ENCODE measurements at places on chromosomes 3 and 15. TPM values are rescaled to one million over a fixed set of nuclear protein-coding genes. Genes with fewer than 3 reads are reported as not detected.

GRCh38 chr3:60475096-60475495 is 776.2 kb downstream of the FHIT start:
- no peaks in the 10 kb centered on the region for H3K27me3 ChIP-seq
- H3K4me1 ChIP-seq, result no peaks in the 10 kb centered on the region
- no peak for DNase-seq
- H3K27ac ChIP-seq, result no peak overlapping the region
- no peak overlapping the region for H3K4me3 ChIP-seq

- H3K27ac ChIP-seq, result no peak overlapping the region
- no peaks in the 10 kb centered on the region for H3K36me3 ChIP-seq
- H3K4me1 ChIP-seq, result no peaks in the 10 kb centered on the region
- DNase-seq, result no peak
- H3K27me3 ChIP-seq, result peaks cover 18% of the 10 kb centered on the region
Measured at GRCh38 chr3:150130404-150131100, 159.9 kb upstream of the PFN2 start.

DNA sequence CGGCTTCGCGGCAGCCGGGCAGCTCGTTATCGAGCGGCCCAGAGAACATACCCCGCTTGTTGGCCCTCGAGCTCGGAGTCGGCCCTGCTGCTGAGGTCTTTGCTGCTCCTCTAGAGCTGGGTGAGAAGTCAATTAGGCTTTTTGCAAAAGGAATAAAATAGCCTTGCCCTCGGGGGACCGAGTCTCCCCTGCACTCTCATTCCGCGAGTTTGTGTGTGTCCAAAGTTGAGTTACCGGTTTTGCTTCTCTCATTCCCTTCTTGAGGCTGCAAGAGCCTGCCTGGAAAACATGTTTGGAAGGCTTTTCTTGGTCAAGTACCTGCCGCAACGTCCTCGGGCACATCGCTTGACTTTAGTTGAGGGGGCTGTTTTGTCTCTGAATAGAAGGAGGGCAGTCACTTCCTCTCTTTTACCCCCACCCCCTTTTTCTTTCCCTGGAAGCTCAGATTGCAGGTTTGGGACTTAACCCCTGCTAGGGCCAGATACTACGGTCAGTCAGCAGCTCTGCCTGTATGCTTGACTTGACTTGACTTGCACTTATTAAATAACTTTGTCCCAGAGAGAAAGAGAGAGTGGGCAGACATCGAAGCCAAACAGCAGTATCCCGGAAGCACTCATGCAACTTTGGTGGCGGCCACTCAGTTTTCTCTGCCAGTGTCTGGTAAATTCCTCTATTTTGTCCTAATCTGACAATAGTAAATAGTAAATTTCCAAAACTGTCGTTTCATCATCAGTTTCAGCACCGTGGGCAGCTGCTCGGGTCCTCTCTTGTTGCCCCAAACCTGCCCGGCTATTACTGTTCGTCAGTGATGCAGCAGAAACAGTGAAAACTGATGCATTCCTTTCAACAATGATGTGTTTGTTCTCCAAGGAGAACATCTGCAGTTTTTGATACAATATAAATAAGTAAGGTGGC is 609 bp downstream of the RNF13 start:
- peaks cover 3% of the 10 kb centered on the region for H3K27me3 ChIP-seq
- peaks cover 49% of the 10 kb centered on the region for H3K4me1 ChIP-seq
- H3K36me3 ChIP-seq, result peaks cover 9% of the 10 kb centered on the region
- H3K4me3 ChIP-seq, result peak overlapping the region; percentile 90
- H3K27ac ChIP-seq, result peak overlapping the region; percentile 99

DNA sequence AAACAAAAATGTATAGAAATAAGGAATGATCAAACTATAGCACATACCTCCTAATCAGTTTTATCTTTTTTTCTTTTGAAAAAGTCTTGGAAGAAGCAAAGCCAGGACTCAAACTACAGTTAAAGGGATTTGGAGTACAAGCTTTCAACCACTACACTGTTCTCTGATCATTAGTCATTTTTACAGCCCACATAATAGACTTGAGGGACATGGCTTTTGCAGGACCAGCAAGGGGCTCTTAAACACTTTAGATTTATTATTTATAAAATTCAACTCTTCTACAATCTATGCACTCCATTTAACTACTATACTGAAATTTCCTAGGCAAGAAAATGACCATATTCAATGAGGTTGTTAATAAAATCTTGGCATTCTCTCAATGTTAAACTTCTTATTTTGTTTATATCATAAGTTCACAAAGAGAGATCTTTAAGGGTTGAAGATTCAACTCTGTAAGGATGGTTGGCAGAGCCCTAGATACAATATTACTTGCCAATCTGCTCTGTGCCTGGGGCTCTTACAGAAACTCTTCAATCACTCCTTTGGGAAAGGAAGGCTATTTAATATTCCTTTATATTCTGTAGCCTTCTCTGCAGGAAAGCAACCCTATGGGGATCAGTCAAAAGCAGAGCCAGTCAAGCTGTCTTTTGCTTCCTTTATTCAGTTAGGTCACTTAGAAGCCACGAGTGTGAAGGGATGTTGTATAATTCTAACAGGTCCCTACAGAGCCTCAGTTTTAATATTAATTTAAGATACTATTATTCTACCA is 557.7 kb upstream of the SGO1 start:
- DNase-seq, result no peak
- no peak overlapping the region for H3K27ac ChIP-seq
- no peaks in the 10 kb centered on the region for H3K4me1 ChIP-seq
- no peak overlapping the region for H3K4me3 ChIP-seq
- no peaks in the 10 kb centered on the region for H3K27me3 ChIP-seq

DNA sequence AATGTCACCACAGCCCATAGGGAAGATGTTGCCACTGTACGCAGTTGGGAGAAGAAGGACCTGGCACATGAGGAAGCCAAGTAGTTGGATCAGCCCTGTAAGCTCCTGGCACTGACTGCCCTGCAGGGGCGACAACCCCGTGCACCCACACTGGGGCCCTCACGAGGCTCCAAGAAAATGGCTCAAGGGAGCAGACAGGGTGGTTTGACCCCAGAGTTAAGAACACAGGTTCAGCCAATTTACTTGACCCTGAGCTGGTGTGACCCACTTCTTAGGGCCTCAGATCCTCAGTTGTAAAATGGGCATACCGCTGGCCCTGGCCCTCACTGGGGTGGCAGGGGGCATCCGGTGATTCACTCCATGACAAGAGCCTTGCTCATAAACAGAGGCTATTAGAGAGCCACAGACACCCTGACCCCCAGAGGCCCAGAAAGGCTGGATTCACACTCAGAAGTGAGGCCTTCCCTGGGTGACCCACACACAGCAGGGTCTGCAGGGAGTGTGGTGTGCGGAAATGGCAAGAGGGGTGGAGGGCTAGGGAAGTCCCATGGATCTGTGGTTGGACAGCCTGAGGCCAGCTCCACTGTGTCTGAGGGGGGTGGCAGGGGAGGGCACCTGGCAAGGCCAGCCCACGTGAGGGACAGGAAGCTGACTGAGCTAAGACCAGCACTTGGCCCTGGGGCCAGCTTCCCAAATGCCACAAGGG is 1.7 kb upstream of the HHATL start:
- H3K4me3 ChIP-seq, result no peak overlapping the region
- peaks cover 2% of the 10 kb centered on the region for H3K27me3 ChIP-seq
- no peaks in the 10 kb centered on the region for H3K4me1 ChIP-seq

DNA sequence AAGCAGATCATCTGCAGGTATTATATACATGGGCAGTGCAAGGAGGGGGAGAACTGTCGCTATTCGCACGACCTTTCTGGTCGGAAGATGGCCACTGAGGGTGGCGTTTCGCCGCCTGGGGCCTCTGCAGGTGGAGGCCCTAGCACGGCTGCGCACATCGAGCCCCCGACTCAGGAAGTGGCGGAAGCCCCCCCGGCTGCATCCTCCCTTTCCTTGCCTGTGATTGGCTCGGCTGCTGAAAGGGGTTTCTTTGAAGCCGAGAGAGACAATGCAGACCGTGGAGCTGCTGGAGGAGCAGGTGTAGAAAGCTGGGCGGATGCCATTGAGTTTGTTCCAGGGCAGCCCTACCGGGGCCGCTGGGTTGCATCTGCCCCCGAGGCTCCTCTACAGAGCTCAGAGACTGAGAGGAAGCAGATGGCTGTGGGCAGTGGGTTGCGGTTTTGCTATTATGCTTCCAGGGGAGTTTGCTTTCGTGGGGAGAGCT is 639 bp downstream of the MKRN3 start:
- peak overlapping the region; percentile 60 for H3K4me3 ChIP-seq
- H3K4me1 ChIP-seq, result no peaks in the 10 kb centered on the region
- peak; percentile 37 for DNase-seq
- peak overlapping the region; percentile 15 for H3K27ac ChIP-seq
- no peaks in the 10 kb centered on the region for H3K36me3 ChIP-seq

DNA sequence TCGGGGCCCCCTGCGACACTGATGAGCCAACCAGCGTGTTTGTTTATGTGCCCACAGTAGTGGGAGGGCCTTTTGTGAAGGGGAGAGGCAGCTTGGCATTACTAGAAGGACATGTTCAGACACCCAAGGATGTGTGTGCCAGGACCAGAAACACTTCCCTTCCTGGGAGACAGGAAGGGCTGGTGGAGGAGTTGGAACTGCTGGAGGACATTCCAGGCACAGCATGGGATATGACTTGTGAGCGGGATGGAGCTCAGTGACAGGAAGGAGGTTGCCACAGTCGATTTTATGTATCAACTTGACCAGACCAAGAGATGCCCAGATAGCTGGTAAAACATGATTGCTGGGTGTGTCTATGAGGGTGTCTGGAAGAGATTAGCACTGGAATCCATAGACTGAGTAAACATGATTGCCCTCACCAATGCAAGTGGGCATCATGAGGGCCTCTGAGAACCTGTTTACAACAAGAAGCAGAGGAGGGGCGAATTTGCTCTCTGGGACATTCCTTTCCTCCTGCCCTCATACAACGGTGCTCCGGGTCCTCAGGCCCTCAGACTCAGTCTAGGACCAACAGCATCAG is 106.4 kb upstream of the TLE3 start:
- H3K4me1 ChIP-seq, result no peaks in the 10 kb centered on the region
- H3K4me3 ChIP-seq, result no peak overlapping the region
- no peak overlapping the region for H3K27ac ChIP-seq
- H3K27me3 ChIP-seq, result no peaks in the 10 kb centered on the region
- DNase-seq, result no peak
- H3K36me3 ChIP-seq, result no peaks in the 10 kb centered on the region

DNA sequence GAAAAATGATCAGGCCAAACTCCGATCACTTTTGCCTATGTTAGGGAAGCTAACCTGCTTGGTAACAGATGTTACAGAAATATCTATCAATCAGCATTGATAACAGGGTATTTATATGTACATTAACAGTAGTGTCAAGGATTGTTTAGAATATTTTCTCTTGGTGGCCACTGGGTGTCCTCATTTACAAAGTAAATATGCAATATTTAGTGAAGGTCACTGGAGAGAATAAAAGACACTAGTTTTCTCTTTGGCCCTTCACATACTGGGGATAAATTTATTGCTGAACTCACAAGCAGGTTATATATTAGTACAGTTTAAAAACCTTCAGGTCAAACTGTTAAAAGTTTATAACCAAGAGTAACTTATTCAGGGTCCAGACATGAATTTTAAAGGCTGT is 69.0 kb downstream of the TIGIT start:
- no peaks in the 10 kb centered on the region for H3K27me3 ChIP-seq
- H3K4me3 ChIP-seq, result no peak overlapping the region
- DNase-seq, result no peak
- no peak overlapping the region for H3K27ac ChIP-seq
- H3K4me1 ChIP-seq, result peaks cover 22% of the 10 kb centered on the region
- H3K36me3 ChIP-seq, result no peaks in the 10 kb centered on the region

GRCh38 chr3:142614059-142614626 is 17.9 kb downstream of the PLS1 start:
- no peaks in the 10 kb centered on the region for H3K36me3 ChIP-seq
- DNase-seq, result no peak

DNA sequence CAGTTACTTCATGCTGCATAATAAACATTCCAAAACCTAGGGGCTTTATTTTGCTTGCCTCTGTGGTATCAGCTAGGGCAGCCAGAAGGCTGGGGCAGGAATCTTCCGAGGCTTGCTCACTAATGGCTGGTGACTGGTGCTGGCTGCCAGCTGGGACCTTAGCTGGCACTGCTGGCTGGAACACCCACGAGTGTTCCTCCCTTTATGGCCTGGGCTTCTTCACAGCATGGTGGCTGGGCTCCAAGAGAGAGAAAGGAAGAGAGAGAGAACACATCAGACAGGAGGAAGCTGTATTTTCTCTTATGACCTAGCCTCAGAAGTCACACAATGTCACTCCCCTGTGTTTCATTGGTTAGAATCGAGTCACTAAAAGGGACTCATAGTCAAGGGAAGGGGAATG is 23.9 kb upstream of the CDCP1 start:
- H3K27ac ChIP-seq, result no peak overlapping the region
- no peaks in the 10 kb centered on the region for H3K36me3 ChIP-seq
- no peak overlapping the region for H3K4me3 ChIP-seq
- peaks cover 14% of the 10 kb centered on the region for H3K4me1 ChIP-seq
- peaks cover 2% of the 10 kb centered on the region for H3K27me3 ChIP-seq
- no peak for DNase-seq

DNA sequence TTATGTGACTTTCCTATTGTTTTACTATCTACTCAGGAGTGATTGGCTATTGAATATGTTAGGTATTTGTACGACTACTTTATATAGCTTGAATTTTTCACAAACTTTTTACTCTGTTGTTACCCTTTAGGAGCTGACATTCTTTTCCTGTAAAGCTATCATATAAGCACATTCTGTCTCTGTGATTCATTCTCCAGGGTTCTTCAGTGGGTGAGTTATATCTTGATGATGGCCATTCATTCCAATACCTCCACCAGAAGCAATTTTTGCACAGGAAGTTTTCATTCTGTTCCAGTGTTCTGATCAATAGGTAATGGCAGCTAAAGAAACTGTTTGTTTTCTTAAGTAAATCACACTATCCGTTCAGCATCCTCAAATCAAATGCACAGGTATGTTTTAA is 10.1 kb upstream of the CAPN3 start:
- H3K4me1 ChIP-seq, result no peaks in the 10 kb centered on the region
- H3K27me3 ChIP-seq, result no peaks in the 10 kb centered on the region
- H3K27ac ChIP-seq, result no peak overlapping the region
- DNase-seq, result no peak

GRCh38 chr3:14915636-14916222 is 31.7 kb upstream of the NR2C2 start:
- peak; percentile 36 for DNase-seq
- no peak overlapping the region for H3K27ac ChIP-seq
- no peaks in the 10 kb centered on the region for H3K4me1 ChIP-seq
- no peaks in the 10 kb centered on the region for H3K36me3 ChIP-seq

- no peaks in the 10 kb centered on the region for H3K27me3 ChIP-seq
- H3K4me1 ChIP-seq, result peaks cover 3% of the 10 kb centered on the region
- H3K4me3 ChIP-seq, result no peak overlapping the region
- no peak overlapping the region for H3K27ac ChIP-seq
Measured at GRCh38 chr3:106261396-106261795, 392.6 kb upstream of the CBLB start.

- H3K27ac ChIP-seq, result no peak overlapping the region
- H3K4me1 ChIP-seq, result no peaks in the 10 kb centered on the region
- no peak for DNase-seq
- peaks cover 10% of the 10 kb centered on the region for H3K27me3 ChIP-seq
Measured at GRCh38 chr15:29900237-29901189, 78.2 kb upstream of the TJP1 start.

GRCh38 chr3:192731233-192731632 is 3.9 kb upstream of the FGF12 start:
- H3K4me1 ChIP-seq, result peaks cover 4% of the 10 kb centered on the region
- H3K4me3 ChIP-seq, result no peak overlapping the region

- H3K4me1 ChIP-seq, result no peaks in the 10 kb centered on the region
- no peaks in the 10 kb centered on the region for H3K36me3 ChIP-seq
- no peak overlapping the region for H3K27ac ChIP-seq
- no peak for DNase-seq
- H3K4me3 ChIP-seq, result no peak overlapping the region
Measured at GRCh38 chr3:149288655-149289054, 44.8 kb downstream of the TM4SF18 start.

Gene PRRT3
- 5.6 TPM for total RNA-seq

Gene PCOLCE2
- 1.1 TPM for total RNA-seq

Gene ZNF654
- 20.2 TPM for total RNA-seq

Gene FEZF2
- not detected for total RNA-seq

Gene SLC51B
- not detected for total RNA-seq

Gene PDCD6IP
- total RNA-seq, result 139 TPM
